ENCODE measurements at places on chromosomes 3 and 15.

DNA sequence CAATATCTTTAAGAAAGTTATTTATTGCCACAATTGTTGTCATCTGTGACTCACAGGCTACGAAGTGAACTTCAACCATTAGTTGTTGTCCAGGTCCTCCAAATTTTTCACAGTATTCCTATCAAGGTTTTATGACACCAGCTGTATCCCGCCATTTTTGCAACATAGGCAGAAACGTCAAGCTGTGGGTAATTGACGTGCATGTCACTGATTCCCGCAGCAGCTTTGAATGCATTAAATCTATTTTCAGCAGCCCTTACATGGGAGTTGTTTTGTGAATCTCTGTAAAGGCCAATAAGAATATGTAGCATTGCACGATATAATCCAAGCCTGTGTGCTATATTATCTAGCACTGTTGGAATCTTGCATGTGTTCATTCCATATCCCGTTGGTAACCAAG is 109.1 kb upstream of the TOPAZ1 start:
- DNase-seq = no peak

- no peak for DNase-seq
Observed at GRCh38 chr15:57762302-57762701, 55.8 kb downstream of the POLR2M start.

DNA sequence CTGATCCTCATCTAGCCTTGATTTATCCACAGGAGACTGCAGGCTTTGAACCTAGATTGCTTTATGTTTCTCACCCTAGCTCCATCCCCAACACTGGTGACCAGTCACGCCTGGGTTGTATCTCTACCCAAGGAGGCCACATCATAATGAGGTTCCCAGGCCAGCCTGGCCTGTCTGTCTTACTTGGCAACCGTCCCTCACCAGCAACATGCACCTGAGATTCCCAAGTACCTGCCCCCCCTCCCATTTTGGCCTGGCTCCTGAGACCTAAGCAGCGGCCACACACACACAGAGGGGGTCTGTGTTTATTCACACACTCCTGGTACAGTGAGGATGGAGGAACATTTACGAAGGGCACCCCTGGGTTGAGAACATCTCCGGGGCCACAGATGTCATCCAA is 2.4 kb downstream of the CAMK2N2 start:
- DNase-seq = no peak

DNA sequence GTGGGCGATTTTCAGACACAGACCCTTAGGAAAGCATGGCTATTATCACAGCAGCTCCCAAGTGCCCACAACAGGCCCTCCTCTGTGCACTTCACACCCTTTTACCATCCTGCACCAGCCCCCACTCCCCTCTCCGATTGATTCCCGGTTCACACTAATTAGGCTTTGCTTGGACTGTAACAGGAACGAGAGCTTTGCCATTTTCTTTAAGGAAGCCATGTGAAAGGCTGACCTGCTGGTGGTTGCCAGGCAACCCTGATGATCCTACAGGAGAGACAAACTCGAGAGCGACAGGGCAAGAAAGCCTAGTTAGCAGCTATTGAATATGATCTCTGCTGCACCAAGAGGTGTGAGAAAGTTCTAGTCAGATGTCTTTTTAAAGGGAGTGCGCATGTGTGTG is 28.2 kb upstream of the DET1 start:
- no peak for DNase-seq

DNA sequence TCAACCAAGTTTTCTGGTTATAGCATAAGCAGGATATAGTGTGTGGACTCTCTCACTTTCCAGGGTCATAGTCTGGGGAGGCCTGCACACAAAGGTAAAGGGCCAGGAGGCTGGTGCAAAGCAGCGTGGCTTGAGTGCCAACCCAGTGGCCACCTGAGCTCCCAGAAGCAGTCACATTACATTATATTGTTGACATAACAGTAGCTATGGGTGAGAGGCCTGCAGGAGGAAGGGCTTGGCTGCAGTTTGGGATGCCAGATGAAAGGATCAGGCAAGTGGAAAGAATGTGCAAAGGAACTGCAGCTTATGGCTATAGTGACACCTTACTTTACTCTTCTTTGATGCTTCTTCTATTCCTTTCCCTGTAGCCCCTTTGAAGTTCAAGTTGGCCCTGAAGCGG is 96.5 kb downstream of the FLNB start:
- no peak for DNase-seq

DNA sequence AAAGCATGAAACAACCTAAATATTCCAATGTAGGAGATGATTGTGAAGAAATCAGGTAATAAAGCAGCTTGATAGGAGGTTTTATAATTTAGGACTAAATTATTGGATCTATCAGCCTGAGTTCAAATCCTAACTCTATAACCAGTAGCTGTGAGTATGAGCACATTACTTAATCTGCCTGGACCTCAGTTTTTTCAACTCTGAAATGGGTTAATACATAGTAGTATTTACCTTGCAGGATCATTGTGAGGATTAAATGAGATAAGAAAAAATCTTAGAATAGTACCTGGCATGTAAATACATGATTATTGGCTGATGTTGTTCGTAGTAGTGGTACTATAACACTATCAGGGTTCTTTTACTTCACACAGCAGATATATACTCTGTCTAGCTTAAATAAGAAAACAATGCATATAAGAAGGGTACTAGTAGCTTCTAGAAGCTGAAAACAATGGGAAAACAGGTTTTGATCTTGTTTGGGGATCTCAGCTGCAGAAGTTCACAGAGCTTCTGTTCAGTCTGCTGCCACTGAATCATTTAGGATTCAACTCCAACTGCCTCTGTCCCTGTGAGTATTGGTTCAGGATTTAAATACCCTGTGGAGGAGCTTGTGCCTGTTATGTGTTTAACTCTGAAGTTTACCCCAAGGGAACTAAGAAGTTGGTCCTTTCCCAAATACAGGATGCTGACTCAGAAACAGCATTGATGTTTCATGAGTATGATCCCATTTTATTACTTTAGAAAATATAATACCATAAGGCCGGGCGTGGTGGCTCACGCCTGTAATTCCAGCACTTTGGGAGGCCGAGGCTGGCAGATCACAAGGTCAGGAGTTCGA is 34.2 kb downstream of the KAT2B start:
- peak; percentile 50 for DNase-seq

DNA sequence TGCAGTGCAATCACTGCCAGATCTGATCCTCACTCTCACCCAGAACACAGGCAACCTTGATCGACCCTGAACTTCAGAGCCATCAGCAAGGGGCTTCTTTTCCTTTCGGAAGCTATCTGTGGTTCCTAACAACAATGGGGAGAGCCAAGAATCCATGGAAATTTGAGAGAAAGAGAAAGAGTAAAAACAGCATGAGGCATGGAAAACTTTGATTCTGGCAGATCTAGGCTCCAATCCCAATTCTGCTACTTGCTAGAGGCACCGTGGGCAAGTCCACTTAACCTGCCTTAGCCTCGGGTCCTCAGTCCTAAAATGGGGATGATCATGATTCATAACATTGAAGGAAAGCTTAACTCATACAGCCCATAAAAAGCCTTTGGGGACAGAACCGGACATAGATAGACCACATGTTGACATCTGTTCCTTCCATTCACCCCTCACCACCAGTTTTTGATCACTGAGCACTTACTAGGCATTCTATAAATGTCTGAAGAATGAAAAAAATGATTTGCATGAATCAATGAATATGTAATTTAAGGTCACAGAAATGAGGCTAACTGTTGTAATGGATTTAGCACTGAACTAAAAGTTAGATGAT is 605.7 kb upstream of the CFAP20DC start:
- DNase-seq = peak; percentile 22

DNA sequence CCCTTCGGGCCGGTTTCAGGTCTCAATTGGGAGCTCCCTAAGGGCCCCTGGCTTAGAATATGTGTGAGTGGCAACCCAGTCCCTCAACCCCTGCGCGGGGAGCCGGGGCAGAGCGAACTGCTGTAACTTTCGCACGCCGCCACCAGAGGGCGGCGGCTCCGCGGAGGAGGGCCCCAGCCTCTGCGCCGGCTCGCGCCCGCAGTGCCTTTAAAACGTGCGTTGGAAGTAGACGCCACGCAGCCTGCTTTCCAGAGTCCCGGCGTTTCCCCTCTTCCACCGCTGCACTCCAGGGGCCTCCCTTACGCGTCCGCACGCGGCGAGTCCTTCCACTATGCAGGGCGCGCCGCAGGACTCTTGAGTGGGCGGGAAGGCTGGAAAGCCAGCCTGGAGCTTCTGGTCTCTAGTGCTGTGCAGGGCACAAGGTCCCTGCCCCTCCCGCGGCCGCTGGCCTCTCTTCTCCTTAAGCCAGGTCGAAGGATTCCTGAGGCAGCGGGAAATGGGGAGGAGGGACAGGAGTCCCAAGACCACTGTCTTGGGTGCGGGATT is 23.7 kb upstream of the RNU6-1 start:
- DNase-seq = peak; percentile 68

DNA sequence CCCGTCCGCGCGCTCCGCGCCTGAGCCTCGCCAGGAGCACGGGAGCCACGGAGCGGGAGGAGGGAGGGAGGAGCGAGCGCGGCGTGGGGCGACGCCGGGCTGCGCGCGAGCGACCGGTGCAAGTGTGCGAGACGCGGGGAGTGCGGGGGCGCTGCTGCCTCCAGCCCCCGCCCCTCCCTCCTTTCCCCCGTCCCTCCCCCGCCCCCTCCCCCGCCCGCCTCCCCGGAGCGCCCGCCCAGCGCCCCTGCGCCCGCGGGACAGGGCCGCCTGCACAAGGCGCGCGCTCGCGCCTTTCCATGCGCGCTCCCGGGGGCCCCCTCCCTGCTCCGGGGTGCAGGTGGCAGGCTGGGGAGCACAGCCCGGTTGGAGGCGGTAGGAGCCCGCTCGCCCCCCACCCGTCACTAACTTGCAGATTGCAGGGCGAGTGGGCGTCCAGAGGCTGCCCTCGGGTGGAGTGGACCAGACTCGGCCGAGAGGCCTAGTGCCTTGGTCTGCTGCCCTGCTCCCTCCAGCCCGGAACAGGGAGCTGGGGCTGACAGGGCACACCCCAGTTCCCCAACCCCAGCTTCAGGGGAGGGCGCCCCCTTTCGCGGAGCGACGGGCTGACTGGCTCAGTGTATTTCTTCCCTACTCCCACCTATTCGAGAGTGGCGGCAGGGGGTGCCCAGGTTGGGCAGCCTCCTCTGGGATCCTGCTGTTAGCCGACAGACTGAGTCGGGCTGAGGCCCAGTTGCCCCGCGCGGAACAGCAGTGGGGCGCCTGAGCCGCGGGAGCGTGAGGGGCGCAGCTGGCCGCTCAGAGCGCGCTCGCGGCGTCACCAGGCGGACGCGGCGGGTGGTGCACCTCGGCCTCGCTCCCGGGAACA is at the start of gene WNT7A:
WNT7A (minus strand) TSS at position 126 of the 865 bp plus-strand sequence. CDS start 255 bp downstream, outside the sequence.
- no peak for DNase-seq

GRCh38 chr3:148089171-148089570 is 608.5 kb upstream of the AGTR1 start:
- DNase-seq = no peak

DNA sequence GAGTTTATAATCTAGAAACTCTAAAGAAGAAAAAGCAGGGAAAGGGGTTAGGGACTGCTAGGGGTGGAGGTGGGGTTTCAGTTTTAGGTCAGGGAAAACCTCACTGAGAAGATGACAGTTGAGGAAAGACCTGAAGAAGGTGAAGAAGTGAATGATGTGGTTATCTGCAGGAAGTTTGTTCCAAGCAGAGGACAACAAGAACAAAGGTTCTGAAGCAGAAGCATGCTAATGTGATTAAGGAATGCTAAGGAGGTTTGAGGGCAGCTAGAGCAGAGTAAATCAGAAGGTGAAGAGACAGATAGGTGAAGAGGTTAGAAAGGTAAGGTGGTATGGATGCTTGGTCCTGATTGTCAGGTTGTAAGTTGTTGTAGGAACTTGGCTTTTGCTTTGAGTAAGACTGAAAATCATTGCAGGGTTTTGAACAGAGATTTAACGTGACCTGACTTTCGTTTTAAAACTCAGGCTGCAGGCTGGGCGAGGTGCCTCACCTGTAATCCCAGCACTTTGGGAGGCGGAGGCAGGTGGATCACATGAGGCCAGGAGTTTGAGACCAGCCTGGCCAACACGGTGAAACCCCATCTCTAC is 8.6 kb downstream of the OXSR1 start:
- no peak for DNase-seq

- no peak for DNase-seq
Observed at GRCh38 chr3:120143676-120144075, 49.4 kb upstream of the GSK3B start.

GRCh38 chr3:185647134-185647879 is 61.2 kb downstream of the SENP2 start:
- DNase-seq = no peak

GRCh38 chr3:190645932-190646460 is 132.1 kb downstream of the IL1RAP start:
- no peak for DNase-seq

DNA sequence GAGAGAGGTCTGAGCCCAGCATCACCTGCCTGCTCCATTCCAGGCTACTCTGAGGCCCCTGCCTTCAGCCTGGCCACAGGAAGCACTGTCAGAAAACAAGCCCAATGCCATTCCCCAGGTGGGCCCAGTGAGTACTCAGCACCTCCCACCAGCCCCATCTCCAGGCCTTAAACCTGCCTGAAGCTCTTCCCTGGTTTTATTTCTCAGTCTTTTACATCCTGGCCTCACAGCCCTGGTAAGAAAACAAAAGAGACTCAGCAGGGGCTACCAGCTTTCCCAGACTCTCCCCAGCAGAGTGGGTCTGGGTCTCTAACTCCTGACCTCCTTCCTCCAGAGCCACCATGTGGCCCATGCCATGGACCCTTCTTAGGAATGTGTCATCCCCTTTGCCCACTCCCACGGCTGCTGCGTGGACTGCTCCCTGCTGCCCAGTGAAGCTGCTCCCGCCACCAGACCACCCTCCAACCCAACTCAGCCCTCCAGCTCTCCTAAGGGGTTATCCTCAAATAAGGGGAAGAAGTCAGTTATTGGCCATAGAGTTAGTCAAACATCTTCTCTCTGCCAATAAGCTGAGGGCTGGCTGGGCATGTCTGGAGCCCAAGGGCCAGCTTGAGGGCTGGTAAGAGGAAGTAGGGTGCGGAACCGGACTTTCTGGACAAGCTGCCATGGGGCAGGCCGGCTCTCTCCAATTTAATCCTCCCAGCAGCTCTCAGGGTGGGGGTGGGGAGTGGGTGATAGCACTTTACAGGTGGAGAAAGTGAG is 116.7 kb upstream of the LINGO1 start:
- no peak for DNase-seq

GRCh38 chr3:52106951-52107611 is 47.1 kb downstream of the POC1A start:
- no peak for DNase-seq

- DNase-seq = peak; percentile 81
Observed at GRCh38 chr3:16728770-16729745, 123.8 kb upstream of the DAZL start.

DNA sequence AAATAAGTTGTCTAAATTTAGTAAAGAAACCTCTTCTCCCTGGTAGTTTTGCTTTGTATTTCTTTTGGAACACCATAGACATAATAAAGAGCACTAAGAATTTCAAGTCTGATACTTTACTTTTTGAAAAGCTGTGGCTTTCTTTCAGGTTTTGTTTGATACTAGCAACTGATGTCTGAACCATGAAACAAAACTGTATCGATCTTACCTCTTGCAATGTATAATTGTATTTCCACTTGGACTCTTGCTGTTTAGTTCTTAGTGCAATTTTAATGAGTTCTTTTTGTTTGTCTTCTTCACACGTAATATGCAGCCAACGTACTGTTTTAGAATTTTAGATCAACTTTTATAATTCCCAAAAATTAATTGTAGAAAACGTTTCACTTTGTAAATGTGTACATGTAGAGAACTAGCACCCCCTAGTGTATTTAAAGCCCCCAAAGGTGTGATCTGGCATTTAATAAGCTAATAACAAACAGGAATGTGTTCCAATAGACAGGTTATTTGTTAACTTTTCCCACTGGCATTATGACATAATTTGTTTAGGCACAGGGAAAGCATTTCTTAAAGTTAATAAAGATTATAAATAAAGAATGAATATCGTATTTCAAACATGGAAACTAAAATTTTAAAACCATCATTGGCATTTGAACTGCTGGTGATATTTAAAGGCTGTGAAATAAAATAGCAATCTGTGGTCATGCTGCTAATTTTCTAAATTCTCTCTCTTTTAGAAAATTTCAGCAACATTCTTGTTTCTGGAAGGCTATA is 289.1 kb upstream of the DNAJC19 start:
- no peak for DNase-seq
